Brain microvascular endothelial cell (primary cell): ENCODE measurements at places on chromosomes 2 and 18.
A peak's percentile ranks its signal among the peaks of the same experiment; 100 is the strongest.

DNA sequence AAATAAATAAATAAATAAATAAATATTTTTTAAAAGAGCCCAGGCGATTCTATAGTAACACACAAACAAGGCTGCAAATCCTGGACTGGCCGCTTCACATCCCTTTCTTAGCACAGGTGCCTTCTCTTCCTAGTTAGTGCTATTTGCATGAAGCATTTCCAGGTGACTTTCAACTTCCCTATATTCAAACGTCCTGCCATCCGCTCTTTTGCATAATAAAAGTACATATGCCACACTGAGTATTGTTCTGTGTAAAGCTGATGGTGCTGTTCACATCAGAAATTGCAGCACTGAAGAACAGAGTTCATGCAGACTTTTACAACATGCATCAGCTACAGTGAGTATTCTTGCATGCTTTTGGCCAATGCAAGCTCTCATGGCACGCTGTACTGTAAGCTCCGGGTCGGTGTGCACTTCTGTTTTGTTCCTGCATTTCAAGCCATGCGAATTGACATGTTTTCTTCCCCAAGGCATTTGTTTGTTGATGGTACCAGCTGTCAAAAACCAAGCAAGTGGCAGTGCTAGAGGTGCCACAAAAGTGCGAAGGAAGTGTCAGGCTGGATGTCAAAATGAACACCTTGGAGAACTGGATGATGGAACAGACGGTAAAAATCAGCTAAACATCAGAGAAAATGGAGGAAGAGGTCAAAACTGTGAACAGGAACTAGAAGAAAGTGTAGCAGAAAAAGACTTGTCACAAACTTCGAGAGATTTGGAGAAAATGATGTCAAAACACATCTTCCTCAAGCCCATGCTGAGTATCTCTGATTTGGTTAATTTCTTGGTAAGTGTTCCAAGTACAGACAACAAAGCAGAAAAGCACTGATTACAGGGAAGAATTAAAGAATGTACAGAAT is 25.5 kb upstream of the CEP68 start:
- no peak for DNase-seq

DNA sequence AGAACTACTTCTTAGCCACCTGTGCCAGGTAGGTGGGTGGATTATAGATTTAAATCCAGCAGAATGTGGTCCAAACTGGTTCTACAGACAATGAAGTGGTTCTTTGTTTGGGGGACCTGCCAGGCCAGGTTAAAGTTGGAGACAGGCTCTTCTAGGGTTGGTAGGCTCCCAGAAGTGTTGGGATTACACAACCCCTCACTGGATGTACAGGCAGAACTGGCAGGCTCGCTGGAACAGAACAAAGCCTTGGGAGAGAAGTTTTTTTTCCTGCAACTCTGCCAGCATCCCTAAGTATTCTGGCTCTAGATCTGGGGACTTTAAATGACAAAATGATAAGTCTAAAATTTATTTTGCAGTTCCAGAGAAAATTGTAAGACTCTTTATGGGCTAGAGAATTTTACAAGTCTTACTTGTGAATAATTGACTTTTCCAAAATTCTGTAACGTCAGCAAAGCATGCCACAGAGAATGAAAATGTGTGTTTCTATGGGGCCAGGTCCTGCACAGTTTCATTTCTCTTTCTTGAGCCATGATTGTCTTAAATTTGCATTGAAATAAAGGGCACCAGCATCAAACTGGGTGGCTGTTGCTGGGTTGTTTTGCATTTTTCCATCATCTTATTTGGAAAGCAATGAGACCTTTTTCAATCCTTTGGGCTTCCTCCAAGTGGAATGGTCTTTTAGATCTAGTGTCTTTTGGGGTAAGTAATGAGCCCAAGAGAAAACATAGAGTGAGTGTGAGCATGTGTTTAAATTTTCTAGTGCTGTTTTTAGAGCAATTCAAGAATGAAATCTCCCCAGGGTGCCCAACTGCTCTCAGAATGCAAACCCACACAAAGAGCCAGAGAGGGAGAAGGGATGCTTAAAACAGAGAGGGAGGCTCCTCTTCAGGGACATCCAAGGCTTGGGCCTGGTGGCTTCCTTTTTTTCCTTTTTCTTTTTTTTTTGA is 32.4 kb upstream of the ATL2 start:
- DNase-seq = no peak

- DNase-seq = peak; percentile 55
Measured at GRCh38 chr2:207505728-207506127, 24.0 kb upstream of the CREB1 start.

- DNase-seq = no peak
Measured at GRCh38 chr18:76503649-76504386, 8.8 kb upstream of the ZNF516 start.

- no peak for DNase-seq
Measured at GRCh38 chr18:42509750-42510415, 554.8 kb downstream of the PIK3C3 start.

GRCh38 chr2:102585847-102586404 is 33.4 kb upstream of the SLC9A2 start:
- DNase-seq = no peak

DNA sequence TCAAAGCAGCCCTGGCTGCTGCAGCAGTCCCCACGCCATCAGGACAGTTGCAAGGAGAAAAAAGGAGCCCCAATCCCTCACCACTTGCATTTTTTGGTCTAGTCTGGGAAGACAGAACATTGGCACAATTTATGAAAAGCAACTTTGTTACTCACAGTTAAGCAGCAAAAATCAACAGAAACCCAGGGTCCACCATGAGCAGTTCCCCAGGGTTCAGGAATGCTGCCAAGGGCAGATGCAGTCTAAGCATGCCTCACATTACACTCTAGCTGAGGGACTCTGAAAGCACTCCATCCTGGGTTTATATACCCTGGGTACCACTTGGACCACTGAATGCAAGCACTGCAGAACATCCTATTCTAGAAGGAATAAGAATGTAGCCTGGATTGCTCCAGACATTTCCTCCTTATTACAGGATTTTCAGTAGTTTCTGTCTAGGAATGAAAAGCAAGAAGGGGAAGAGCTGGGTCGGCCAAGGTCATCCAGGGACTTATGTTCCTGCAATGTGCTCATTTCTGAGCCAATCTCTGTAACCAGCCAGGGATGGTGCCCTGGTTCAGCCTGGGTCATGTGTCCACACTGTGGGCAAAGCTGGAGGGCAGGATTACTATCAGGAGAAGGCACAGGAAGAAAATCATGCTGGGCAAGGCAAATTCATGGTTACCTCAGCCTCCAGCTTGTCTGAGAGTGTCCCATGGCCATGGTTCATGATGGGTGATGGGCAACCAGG is 19.5 kb upstream of the TMEM163 start:
- DNase-seq = no peak
